ENCODE measurements at places on chromosomes 7 and 10. TPM values are rescaled to one million over a fixed set of nuclear protein-coding genes. Genes with fewer than 3 reads are reported as not detected.

Gene GOT1
- total RNA-seq: 44.0 TPM

Gene SPDYE2B
- total RNA-seq: not detected

Gene PPP1R9A
- total RNA-seq: 4.3 TPM

Gene OR2A14
- total RNA-seq: not detected

Gene SCART1
- total RNA-seq: 0.24 TPM

Gene NUPR2
- not detected for total RNA-seq

Gene PDE6C
- total RNA-seq: not detected

Gene NPTX2
- 0.09 TPM for total RNA-seq

Gene CYREN
- total RNA-seq: 67.5 TPM

Gene CAMK2B
- 0.09 TPM for total RNA-seq

Gene MCMBP
- 70.9 TPM for total RNA-seq

Gene PFKP
- 478 TPM for total RNA-seq

Gene SPDYE2
- total RNA-seq: not detected

Gene NKX2-3
- total RNA-seq: 0.07 TPM

Gene SPDYE9
- total RNA-seq: not detected

Gene GJC3
- 0.14 TPM for total RNA-seq

Gene LCOR
- 9.2 TPM for total RNA-seq

Gene OR2F1
- total RNA-seq: not detected

Gene ANXA7
- total RNA-seq: 111 TPM

Gene TLL2
- 0.10 TPM for total RNA-seq

Gene LIPK
- not detected for total RNA-seq

Gene CASTOR2
- total RNA-seq: 3.9 TPM

Gene PDE1C
- total RNA-seq: 3.7 TPM

Gene NACAD
- total RNA-seq: 0.29 TPM

Gene P4HA1
- 21.7 TPM for total RNA-seq

Gene C10orf95
- 0.09 TPM for total RNA-seq

Gene TAS2R3
- not detected for total RNA-seq

Gene C7orf57
- total RNA-seq: 0.24 TPM

Gene ANKRD1
- 7.8 TPM for total RNA-seq

Gene ADRB1
- 0.98 TPM for total RNA-seq

Gene CARD11
- total RNA-seq: 1.8 TPM

Gene VWA2
- not detected for total RNA-seq

Gene GAD2
- total RNA-seq: not detected

Gene SPACDR
- 0.73 TPM for total RNA-seq

Gene C10orf67
- 0.11 TPM for total RNA-seq

Gene GIMAP8
- not detected for total RNA-seq

Gene ABCA13
- 0.05 TPM for total RNA-seq

Gene MPP7
- total RNA-seq: 0.23 TPM

Gene FAS
- total RNA-seq: 30.2 TPM

Gene CFAP46
- total RNA-seq: 1.1 TPM

Gene COL28A1
- 0.99 TPM for total RNA-seq

Gene CDHR1
- total RNA-seq: 0.04 TPM

Measured in A549 treated with RU486 at 1 μM for 4 hours (cell line).